Activated naive CD4-positive, alpha-beta T cell (primary cell): ENCODE measurements at places on chromosomes 2 and 18.

GRCh38 chr18:379681-380330 lies 112.0 kb upstream of the THOC1 start:
- no peak for DNase-seq

GRCh38 chr2:66461664-66462500 lies 27.0 kb downstream of the MEIS1 start:
- DNase-seq: no peak

- no peak for DNase-seq
Measured at GRCh38 chr2:20629581-20630171, 21.2 kb downstream of the HS1BP3 start.

DNA sequence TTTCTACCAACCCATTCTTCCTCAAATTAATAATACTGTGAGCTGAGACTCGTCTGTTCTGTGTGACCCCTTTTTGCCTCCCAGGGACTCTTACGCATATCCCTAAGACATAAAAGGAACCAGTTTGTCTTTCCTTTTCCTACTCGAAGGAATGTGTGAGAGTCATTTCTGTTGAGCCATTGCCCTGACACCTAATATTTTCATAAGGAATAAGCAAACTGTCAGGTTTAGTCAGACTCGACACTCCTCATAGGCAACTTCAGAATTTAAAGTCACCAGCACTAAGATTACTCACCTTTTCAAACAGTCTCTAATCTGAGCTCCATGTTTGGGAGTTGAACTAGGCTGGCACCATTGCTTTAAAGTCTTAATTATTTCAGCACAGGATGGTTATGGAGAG lies 305.5 kb downstream of the IKZF2 start:
- no peak for DNase-seq

- DNase-seq: no peak
Measured at GRCh38 chr2:174729797-174730697, 34.2 kb downstream of the CHRNA1 start.

- DNase-seq: no peak
Measured at GRCh38 chr2:205686783-205687640, 4.7 kb downstream of the NRP2 start.

- DNase-seq: no peak
Measured at GRCh38 chr2:237603718-237604362, 13.3 kb upstream of the RAB17 start.
